ENCODE measurements at places on chromosomes 5 and 9. TPM values are rescaled to one million over a fixed set of nuclear protein-coding genes. Genes with fewer than 3 reads are reported as not detected.

The TAF11L5 gene
- total RNA-seq: not detected

The RGMB gene
- 20.0 TPM for total RNA-seq

The FOXD4L3 gene
- not detected for total RNA-seq

The CXCL14 gene
- 2.3 TPM for total RNA-seq

The UGT3A1 gene
- not detected for total RNA-seq

The PDE6A gene
- total RNA-seq: not detected

The PRELID1 gene
- 121 TPM for total RNA-seq

The TTF1 gene
- 13.1 TPM for total RNA-seq

The SLC34A3 gene
- total RNA-seq: not detected

The FUBP3 gene
- total RNA-seq: 58.4 TPM

The C5orf52 gene
- not detected for total RNA-seq

The ALDOB gene
- total RNA-seq: 0.70 TPM

The ADRB2 gene
- 5.7 TPM for total RNA-seq

The NOXA1 gene
- 12.5 TPM for total RNA-seq

The LCN12 gene
- 3.4 TPM for total RNA-seq

All from ureter (tissue), 1 donor.